NCI-H2227 treated with DMSO at 0.1 percent for 48 hours (cell line): ENCODE measurements at places on chromosomes 4 and X.

DNA sequence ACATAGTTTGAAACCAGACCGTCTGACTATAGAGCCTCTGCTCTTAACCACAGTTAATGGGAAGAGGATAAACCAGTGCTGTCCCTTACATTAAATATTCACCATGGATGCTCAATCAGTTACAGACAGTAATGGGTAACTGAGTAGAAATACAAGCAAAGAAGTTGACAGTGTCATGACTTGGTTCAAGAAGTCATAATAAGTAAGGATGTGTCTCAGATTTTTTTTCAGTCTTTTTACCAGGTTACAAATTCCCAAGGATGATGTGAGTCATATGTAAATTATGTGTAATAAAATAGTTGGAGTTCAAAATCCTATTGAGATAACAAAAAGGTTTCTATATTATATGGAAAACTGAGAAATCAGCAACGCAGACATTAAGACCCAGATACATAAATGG, 31.1 kb downstream of the ZCCHC4 start:
- no peak for DNase-seq

- DNase-seq = no peak
These were observed 1630.0 kb downstream of the STIM2 start for GRCh38 chr4:28490669-28491068.

- no peak for DNase-seq
These were observed 512.2 kb downstream of the PDHA2 start for GRCh38 chr4:96352051-96352517.

GRCh38 chrX:155048977-155049619, 21.8 kb downstream of the CMC4 start:
- DNase-seq = peak; percentile 51

GRCh38 chrX:19705196-19705769, 182.1 kb downstream of the SH3KBP1 start:
- no peak for DNase-seq

- DNase-seq = no peak
These were observed 466.1 kb downstream of the DTHD1 start for GRCh38 chr4:36747277-36748129.

GRCh38 chrX:17535229-17535628, 160.2 kb downstream of the NHS start:
- no peak for DNase-seq

GRCh38 chrX:67568769-67569168, 24.9 kb downstream of the AR start:
- DNase-seq = no peak

GRCh38 chr4:22874334-22874912, 181.7 kb downstream of the GBA3 start:
- DNase-seq = no peak

DNA sequence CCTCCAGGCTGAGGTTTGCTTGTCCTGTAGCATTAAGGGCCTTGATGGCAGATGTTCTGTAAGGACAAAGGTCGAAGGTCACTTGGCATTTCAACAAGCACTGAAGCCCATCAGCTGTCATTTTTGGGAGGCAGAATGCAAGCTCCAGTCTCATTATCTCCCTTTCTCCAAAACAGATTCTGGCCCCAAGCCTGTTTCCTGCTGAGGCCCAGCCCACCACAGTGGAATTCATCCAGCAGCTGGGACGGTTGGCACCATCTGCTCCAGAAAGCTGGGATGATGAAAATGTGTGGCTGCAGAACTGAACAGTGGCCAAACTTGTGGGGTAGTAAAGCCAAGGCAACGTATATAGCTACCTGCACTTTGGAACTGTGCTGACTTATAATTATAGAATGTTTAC, 17.7 kb upstream of the PPEF2 start:
- no peak for DNase-seq

DNA sequence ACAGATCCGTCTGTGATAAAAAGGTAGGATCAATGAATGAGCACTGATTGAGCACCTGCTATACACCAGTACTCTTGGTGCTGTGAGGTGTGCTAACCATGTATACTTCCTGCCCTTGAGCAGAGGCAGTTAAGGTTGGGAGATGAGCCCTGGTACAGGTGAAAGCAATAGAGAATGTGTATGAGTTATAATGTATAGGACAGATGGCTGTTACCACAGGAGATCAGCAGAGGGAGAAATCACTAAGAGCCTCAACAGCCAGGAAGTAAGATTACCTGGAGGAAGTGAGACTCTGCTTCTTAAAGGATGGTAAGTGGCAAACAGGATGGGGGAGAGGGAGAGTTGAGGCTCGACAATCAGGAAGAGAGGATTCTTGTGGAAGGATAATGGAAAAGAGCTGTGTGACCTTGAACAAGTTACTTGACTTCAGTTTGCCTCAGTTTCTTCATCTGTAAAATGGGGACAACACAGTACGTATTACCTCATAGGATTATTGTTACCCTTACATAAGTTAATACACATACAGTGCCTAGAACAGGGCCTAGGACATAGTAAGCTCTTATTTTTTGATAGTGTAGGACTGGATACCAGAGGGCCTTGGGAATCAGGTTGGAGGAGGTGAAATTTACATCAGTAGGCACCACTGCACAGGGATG, 9.1 kb downstream of the CXCR3 start:
- DNase-seq = no peak

DNA sequence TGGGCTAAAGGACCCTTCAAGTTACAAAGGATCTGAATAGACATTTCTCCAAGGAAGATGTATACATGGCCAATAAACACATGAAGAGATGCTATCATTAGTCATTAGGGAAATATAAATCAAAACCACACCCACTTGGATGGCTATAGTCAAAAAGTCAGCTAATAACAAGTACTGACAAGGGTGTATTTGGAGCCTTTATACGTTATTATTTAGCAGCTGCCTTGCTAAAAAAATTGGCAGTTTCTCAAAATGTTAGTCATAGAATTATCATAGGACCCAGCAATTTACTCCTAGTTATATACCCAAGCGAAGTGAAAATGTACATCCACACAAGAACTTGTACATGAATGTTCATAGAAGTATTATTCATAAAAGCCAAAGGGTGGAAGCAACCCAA, 112.7 kb upstream of the DUSP21 start:
- no peak for DNase-seq

DNA sequence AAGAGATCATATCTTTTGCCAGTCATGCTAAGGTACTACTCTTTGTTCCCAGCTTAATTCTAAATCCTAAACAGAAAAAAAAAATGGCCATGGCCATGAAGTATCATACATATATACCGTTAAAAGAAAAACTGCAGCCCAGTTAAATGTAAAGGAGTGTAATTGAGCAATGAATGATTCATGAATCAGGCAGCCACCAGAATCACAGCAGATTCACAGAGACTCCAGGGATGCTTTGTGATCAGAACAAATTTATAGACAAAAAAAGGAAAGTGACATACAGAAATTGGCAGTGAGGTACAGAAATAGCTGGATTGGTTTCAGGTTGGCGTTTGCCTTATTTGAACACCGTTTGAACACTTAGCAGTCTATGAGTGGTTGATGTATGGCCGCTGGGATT, 42.1 kb upstream of the PDGFC start:
- no peak for DNase-seq

GRCh38 chr4:37590016-37590415, 96.2 kb downstream of the RELL1 start:
- no peak for DNase-seq

DNA sequence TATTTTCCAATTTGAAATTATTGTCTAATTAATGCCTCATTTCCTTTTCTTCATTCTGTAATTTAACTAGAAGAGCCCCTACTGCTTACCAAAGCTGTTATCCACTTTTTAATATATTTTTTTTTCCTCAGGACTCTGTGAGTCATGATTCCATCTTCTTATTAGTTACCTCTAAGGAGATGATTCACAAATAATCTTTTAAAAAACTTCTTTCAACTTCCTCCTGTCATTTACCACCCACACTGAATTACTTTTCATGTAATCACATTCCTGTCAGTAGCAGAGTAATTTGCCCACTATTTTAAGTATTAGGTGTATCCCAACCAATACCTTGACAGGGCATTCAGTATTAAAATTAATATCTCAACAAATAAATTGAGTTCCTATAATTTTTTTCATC, 470.9 kb upstream of the ADGRL3 start:
- no peak for DNase-seq

DNA sequence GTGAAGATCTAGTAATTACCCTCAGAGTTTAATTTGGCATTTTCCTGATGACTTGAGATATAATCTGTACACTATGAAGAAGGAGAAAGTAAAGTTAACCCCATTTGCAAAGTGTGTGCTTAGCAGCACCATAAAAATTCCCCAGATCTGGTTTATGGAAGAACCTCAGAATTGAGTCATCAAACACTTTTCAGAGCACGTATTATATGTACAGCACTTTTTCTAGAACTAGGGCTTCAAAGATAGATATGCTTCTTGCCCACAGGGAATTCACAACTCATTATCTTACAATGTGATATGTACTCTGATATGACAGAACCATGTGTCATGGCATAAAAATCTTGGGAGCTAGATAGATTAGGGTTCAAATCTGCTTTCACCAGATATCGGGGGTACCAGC, 150.9 kb downstream of the SLC10A7 start:
- no peak for DNase-seq

GRCh38 chr4:74316397-74316796, 8.1 kb downstream of the EPGN start:
- no peak for DNase-seq

GRCh38 chr4:85780664-85781063, 305.7 kb downstream of the ARHGAP24 start:
- DNase-seq = no peak

GRCh38 chr4:52052475-52052780, 1.3 kb downstream of the SPATA18 start:
- no peak for DNase-seq

- no peak for DNase-seq
These were observed 47.3 kb downstream of the SLAIN2 start for GRCh38 chr4:48388525-48389154.

- no peak for DNase-seq
These were observed 5.6 kb upstream of the THOC2 start for GRCh38 chrX:123738378-123738940.

DNA sequence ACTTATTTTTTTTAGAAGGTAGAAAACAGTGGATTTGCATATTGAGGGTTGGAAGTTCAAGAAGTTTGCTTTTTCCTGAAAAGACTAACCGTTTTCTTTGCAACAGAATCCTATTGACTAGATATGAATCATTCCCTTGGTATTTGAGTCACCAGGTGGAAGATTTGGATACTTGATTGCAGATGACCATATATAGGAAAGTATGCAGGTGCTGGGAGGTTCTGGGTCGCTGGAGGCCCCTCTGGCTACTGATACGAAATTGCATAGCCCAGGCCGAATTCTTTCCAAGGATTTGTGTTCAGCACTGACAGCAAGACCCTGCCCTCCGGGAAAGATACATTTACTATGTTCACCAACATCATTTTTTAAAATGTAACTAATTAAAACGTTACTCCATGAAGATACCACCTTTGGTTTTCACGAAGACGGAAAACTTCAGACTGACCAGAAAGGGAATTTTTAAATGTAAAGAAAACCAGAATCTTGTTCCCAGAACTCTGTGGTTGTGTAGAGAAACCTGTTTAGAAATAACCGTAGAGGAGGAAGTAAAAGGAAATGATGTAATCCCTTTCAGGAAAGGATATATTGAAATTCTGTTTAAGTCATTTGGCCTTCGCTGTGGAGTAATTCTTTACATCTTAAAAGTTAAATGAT, 946 bp downstream of the ANXA3 start:
- DNase-seq = no peak

- DNase-seq = no peak
These were observed 14.4 kb upstream of the SEPSECS start for GRCh38 chr4:25174674-25175073.

DNA sequence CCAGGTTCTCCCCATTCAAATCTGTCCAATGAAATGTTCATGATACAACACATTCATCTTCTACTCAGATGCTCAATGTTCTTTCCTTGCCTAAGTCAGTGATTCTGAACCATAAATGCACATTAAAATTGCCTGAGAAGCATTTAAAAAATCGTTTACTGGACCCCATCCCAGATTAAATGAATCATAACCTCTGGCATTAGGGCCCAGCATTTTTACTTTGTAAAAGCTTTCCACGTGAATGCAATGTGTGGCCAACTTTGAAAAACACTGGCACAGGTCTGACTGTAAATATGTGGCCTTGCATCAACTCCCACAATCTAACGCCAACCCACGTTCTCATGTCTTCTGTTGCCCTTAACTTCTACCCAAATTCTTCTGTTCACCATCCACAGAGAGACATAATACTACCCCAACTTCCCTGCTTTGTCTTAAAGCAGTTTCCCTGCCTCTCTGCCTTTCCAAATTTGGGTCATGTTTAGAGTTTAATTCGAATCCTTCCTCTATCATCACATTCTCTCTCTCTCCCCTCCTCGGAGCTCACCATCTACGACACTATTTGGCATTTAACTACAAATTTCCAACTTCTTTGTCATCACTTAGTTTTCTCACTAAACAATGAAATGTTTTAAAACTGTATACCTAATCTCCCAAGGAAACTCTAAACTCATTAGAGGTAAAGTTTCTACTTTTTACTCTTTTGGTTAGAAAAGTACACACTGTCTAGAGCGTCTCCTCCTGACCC, 78.7 kb downstream of the PRKG2 start:
- DNase-seq = no peak

DNA sequence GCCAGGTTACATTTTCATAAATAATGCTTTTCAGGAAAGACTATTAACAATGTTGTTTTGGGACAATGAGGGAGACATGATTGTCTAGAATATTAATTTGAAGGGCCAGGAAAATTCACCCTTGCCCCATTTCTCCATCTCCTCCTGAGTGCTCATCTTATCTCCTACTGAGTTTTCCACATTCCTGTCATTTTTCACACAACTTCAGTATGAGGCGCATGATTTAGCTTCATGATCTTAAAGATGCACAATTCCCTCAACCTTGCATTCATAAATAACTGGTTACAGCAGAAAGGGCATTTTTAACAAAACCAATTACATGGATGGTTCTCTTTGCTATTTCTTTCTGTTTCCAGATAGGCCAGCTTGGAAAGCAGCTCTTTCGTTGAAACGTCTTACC, 1699.2 kb upstream of the IGFBP7 start:
- DNase-seq = no peak

- DNase-seq = no peak
These were observed 17.3 kb upstream of the LSM6 start for GRCh38 chr4:146158036-146158745.

DNA sequence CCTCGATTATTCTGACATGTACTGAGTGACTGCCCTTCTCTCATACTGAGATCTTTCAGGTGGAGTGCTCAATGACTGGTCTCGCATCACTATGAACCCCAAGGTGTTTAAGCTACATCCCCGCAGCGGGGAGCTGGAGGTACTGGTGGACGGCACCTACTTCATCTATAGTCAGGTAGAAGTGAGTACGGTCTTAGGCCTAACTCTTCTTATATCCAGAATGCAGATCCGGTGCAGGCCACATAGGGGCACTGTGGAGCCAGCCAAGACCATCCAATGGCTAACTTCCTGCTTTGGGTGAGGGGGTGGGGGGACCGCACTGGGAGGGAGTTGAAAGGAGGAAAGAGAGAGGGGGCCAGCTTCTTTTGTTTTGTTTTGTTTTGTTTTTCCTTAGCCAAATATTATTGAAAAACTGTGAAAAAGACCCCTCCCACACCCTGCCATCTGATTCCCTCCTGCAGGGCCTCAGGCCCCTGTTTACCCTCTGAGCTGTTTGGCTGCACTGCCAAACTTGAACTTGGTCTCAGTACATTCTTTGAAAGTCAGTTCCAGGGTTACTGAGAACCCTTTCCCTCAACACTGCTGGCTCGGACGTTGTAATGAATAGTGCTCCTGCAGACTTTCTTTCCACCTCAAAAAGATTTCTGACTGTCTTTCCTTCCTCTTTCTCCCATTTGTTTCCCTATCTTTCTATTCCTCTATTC, 16.2 kb downstream of the AWAT2 start:
- no peak for DNase-seq
